Airway epithelial cell (primary cell): ENCODE measurements at places on chromosomes 1 and 21. TPM values are rescaled to one million over a fixed set of nuclear protein-coding genes. Genes with fewer than 3 reads are reported as not detected.

SPATA46 gene
- not detected in 2 replicates for total RNA-seq

GJB3 gene
- 115 and 159 TPM in 2 replicates for total RNA-seq

POTED gene
- total RNA-seq, result not detected in 2 replicates

FAM151A gene
- total RNA-seq, result not detected in 2 replicates
